RWPE2 (cell line): ENCODE measurements at places on chromosomes 12 and 14.

DNA sequence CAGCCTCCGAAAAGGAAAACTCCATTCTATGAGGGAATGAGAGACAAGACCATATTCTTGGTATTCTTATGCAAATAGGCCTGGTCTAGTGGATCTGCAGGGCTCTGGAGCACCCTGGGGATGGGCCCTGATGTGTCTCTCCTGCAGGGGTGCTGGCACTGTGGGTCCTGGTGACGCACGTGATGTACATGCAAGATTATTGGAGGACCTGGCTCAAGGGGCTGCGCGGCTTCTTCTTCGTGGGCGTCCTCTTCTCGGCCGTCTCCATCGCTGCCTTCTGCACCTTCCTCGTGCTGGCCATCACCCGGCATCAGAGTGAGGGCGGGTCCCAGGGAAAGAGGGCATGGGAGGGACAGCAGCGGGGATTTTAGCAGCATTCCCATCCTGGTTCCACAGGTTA is 5.8 kb downstream of the SLC48A1 start:
- DNase-seq: no peak

DNA sequence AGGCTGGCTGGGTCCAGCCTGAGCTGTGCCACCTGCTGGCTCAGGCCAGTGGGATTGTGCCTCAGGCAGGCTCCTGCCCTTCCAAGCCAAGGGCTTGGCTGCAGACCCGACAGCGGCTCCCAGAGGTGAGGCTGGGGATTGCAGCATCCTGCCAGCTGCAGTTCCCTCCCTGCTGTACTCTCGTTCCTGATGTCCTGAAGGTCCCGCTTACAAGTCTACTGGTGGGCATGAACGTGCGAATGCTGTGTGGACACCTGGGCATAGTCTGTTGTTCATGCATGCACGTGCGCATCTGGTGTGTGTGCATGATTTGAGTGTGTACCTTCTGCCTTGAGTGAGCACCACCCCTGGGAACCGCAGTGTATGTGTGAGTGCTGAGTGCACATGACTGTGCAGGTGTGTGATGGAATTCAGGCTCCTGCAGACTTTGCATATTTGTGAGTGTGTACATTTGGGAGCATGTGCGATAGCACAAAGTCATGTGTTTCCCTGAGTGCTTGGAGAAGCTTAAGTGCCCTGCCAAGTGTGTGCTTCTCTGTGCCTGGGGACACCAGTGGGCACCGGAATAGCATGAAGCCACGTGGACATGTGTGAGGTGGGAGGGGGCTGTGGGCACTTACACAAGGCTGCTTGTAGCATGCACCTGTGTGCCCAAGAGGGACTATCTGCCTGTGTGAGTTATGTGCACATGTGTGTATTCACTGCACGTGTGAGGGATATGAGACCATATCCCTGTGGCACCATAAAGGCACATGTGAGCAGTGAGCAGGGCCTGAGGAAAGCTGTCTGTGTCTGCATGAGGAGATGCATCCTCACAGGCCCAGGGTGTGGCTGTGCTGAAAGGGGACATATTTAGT is 19.3 kb upstream of the KRT7 start:
- DNase-seq: peak; percentile 73

GRCh38 chr14:88225721-88226120 is 97.3 kb downstream of the KCNK10 start:
- no peak for DNase-seq

DNA sequence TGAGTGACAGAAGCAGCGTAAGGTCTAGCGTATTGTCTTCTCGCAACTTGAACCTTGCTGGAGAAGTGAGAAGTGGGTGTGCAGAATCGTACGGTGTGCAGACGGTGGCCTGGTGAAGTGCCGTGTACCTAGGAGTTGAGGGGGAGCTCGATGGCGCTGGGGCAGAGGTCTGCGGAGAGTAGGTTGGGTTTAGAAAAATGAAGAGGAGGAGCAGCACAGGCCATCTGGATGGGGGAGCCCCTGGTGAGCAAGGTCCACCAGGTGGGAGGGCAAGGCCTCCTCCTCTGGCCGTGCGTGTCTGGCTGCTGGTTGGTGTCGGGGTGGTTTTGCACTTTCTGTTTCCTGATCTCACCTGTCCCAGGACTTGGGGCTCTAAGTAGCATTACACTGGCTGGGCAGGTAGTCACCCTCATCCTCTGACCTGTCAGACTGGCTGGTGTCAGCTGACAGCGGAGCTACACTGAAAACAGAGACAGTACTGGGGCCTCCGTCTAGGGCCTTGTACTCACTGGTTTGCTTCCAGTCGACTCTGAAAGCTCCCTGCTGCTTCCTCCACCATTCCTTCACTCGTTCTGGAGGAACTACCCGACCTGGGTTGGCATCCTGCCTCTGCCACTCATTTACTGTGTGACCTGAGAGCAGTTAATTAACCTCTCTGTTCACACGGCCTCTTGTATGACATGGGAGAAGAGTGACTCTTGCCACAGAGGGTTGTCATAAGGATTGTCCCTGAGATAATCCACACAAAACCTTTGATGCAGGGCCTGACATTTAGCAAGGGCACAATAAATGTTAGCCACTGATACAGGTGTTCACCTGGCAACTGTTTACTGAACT is 228.3 kb downstream of the SLC41A2 start:
- DNase-seq: no peak

GRCh38 chr12:105443802-105444652 is 113.5 kb downstream of the C12orf75 start:
- DNase-seq: no peak

- DNase-seq: no peak
These were observed 62.1 kb upstream of the SLC38A4 start for GRCh38 chr12:46887870-46888269.

- peak; percentile 72 for DNase-seq
These were observed 157.5 kb downstream of the TMTC3 start for GRCh38 chr12:88299567-88300101.

DNA sequence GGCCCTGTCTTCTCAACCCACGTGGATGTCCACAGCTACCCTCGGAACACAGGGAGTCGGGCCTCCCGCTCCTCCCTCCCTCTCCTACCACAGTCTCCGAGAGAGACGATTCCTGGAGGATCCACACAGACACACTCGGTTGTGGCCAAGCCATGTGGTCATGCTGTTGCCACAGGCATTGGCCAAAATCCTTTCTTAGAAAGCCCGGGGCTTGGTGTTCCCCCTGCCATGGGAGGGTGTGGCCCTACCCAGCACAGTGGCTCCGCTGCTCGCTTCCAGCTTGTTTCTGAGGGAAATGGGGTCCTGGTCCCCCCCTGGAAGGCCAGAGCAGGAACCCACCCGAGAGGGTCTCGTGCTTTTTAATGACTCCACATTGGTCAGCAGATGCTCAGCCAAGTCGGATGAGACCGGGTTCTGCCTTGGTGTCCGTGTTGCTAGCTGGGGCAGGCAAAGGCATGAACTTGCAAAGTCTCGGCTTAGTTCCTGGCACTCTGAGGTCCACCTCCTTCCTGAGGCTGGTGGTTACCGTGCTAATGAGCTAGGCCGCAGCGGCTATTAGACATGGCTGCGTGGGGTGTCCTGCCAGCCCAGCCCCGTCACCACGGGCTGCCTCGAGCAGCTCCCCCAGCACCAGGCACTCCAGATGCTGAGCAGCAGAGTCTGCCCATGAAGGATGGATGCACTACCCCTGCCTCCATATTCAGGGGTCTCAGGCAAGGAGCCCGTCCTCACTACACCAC is 46.8 kb upstream of the MEG3 start:
- DNase-seq: no peak

GRCh38 chr12:62347922-62348650 is 87.9 kb downstream of the USP15 start:
- no peak for DNase-seq

DNA sequence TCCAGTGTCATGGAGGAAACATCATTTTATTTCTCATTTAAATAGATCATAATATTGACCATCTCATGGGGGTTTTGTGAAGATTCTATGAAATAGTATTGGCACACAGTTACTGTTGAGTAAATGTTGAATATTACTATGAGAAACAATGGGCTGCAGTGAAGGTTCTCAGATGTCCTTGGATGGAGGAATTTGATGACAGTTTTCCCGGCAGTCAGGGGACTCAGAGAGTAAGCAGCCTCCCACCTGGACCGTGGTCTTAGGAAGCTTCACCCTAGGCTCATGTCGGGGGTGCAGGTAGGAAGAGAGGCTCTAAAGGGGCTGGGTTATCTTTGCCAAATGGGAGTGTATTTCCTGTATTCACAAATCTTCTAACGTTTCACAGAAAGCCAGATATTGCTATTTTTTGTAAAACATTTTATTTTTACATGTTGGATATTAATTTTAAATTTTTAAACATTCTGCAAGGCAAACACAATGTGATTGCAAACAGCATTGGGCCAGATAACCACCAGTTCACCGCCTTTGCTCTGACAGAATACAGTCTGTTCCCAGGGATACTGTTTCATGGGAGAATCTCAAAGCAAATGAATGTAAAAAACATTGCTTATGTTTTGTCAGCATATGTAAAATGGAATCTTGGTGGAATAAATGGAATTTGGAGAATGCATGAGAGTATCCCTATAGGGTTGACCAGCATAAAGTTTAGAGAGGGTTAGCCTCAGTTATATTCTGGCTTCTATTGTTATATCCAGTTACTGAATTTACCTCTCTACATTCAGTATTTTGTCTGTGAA is 380.8 kb upstream of the TMEM132C start:
- no peak for DNase-seq

DNA sequence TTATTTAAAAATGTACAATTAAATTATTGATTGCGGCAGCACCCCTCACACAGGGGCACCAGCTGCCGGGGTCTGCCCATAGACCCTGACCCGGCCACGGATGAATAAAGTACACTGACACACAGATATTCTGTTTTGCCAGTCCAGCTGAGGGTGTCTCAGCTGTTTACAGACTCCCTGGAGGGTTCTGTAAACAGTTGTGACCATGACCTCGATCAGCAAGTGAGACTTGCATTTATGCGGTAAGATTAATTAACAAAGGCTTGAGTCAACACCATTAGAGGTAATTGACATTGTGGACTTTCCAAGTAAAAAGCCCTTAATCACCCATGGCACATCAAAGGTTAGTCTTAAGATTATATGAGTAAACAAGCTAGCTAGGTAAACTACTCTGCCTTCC is 94.3 kb downstream of the FUT8 start:
- no peak for DNase-seq

- no peak for DNase-seq
These were observed 9.2 kb upstream of the INF2 start for GRCh38 chr14:104680056-104680805.

DNA sequence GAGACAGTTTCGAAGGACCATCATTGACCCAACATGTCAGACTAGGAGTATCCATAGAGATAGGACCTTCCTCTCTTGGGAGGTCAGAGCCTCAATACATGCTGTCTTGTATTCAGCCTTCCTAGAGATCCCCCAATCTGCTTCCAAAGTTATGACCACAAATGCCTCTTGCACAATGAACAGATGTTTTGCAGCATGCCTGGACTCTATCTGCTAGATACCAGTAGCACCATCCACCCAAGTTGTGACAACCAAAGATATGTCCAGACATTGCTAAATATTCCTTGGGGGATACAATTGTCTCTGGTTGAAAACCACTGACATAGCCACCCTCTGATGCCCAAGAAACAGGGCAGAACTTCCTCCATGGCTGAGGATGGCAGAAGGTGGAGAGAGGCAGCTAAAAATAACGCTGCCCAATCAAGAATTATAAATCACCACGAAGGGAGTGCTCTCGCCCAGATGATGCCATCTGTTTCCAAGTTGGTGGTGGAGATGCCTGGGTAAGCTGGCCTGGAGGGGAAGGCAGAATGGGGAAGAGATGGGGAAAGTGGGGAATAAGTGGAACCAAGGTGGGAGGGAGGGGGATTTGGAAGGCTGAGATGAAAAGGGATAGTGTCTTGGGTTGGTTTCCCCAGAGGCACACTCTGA is 42.9 kb upstream of the NOS1 start:
- DNase-seq: no peak

- no peak for DNase-seq
These were observed 678.2 kb downstream of the NRXN3 start for GRCh38 chr14:78848234-78848820.

DNA sequence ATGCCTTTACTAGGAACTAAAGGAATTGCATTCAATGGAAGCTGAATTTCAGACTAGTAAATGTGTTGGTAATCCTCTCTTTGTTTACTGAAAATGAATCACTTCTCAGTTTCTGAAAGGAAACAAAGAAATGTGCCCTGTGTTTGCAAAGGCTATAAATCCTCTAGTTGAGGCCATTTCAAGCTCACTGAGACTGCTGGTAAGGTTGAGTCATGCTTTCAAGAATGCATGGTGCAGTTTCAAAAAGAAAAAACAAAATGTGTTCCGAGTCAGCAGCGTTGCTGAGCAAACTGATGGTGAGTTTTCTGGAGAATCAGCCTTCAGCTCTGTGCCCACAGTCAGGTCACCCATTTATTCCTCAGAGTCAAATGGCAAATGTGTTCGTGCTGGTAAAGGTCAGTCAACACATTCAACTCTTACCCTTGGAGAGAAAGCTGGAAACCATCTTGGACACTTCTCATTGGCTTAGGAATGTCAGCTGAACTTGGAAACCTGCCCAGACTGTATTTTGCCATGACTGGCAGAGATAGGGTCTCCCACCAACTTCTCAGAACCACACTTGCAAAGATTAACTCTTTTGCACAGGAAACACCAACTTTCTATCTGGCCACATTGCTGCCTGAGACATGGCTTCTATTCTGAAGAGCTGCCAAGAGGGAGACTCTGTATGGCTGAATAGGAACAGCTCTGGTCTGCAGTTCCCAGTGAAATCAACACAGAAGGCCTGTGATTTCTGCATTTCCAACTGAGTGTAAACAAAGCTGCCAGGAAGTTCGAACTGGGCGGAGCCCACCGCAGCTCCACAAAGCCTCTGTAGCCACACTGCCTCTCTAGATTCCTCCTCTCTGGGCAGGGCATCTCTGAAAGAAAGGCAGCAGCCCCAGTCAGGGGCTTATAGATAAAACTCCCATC is 484.4 kb downstream of the ATP23 start:
- no peak for DNase-seq

DNA sequence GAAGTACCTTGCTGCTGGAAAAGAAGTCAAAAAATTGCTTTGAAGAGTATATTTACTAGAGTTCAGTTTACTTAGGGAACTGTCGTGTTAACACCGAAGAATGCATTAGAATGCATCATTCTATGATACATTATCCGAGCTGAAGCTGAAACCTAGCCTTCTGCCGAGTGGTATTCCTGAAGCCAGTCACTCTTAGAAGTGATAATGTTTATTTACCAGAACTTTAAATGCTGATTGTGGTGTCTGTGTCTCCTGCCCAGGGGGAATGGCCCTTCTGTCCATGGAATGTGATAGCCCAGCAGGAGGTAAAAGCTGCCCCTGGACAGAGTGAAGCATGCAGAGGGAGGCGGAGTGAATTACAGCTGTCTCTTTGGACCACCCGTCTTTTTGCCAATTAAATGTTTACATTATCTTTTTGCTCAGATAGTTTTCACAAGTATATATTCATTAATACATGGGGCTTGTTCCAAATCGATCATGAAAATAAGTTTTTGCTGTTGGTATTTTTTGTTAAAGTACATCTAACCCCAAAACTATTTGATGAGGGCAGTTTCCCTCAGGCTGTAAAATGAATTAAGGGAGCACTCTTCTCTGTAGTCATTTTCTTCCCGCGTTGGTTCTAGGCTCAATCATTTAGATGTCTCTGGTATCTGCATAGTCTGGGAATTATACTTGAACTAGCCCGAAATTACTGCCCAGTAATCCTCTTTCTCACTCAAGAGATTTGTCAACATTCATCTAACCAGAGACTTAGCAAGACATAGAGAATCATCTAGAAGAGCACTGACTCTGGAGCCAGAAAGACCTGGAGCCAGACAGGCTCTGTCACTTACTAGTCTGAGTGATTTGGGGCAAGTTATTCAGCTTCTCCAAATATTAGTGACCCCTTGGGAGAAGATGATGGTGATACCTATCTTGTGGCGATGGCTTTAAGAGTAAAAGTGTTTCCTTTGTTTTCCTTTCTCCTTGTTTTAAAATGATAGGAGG is 147.6 kb downstream of the CRADD start:
- no peak for DNase-seq
